ENCODE measurements at places on chromosomes 13 and 19.

- no peak for DNase-seq
Measured at GRCh38 chr13:39148513-39148961, 110.3 kb downstream of the NHLRC3 start.

GRCh38 chr13:98487522-98487921 lies 89.4 kb downstream of the STK24 start:
- no peak for DNase-seq

GRCh38 chr19:51422053-51422448 lies 4.6 kb upstream of the SIGLEC10 start:
- peak; percentile 75 for DNase-seq

DNA sequence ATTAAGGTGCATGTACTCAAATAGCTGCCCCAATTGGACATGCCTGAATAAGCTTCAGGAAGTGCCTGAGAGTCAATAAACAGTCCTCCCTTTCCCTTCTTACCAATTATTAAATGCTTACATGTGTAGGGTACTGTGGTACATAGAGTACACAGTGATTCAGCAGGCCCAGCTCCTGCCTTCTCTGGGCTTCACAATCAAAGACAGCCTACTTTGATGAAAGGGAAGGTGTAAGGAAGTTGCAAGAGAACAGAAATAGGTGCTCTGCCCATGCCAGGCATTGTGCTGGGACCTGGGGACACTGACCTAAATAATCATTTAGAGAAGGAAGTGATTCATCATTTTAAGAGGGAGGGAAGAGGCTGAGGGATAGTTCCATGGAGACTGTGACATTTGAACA lies 17.2 kb downstream of the FRY start:
- DNase-seq = no peak

DNA sequence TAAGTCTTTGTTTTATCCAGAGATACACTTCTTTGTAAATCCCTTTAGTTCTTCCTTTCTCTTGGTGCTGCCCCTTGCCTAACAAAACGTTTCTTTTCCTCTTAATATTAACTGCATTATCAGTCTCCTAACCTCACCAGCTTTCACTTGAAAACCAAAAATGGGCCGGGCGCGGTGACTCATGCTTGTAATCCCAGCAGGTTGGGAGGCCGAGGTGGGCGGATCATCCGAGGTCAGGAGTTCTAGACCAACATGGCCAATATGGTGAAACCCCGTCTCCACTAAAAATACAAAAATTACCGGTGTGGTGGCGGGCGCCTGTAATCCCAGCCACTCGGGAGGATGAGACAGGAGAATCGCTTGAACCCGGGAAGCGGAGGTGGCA lies 329.8 kb upstream of the MIR17HG start:
- DNase-seq = no peak

DNA sequence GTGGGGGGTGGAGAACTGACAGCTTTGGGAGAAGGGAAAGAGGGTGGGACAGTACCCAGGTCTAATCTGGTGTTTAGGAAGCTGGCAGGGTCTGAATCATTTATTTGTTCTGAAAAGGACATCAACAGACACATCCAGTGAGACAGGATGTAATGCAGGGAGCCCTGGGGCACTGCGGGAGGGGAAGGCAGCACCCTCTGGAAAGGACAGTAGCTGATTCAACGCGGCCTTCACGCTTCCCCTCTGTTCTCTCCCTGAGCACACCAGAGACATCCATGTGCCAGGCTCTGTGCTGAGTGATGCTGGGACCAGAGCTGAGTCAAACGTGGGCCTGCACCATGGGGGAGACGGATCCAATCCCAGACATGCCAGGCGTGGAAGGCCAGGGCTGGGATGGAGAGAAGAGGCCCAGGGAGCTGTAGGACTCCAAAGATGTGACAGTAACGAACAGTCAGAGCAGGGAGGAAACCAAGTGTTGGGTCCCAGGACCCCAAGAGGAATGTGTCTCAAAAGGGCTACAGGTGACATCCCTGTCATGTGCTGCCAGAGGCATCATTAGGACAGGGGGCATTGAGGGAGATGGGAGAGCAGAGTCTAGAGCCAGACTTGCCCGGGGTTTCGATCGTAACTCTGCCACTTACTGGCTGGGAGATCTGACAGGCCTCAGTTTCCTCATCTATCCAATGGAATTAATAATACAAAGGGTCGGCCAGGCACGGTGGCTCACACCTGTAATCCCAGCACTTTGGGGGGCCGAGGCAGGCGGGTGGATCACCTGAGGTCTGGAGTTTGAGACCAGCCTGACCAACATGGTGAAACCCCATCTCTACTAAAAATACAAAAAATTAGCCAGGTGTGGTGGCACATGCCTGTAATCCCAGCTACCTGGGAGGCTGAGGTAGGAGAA lies 1.7 kb downstream of the ETFB start:
- no peak for DNase-seq

- no peak for DNase-seq
Measured at GRCh38 chr13:73633817-73634460, 500.3 kb downstream of the KLF12 start.

GRCh38 chr13:24671386-24672113 lies 8.7 kb upstream of the ATP12A start:
- no peak for DNase-seq

- DNase-seq = no peak
Measured at GRCh38 chr13:114269281-114269770, 12.1 kb upstream of the UPF3A start.

DNA sequence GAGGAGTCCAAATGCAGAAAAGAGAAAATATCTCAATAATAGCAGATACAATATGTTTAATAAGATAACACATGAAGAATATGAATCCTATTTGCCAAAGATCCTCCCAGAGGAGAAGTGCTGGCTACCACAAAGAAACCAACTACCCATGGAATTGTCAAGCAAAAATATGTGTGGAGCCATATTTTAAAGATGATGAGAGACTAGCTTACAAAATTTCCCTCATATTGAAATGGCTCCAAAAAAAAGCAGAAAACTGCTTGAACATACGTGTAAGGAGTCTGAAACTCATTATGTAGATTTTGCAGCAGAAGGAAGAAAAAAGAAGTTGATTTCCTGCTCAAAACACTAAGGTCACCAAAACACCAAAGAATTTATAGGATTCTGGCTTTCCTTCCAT lies 94.2 kb downstream of the USP12 start:
- no peak for DNase-seq

DNA sequence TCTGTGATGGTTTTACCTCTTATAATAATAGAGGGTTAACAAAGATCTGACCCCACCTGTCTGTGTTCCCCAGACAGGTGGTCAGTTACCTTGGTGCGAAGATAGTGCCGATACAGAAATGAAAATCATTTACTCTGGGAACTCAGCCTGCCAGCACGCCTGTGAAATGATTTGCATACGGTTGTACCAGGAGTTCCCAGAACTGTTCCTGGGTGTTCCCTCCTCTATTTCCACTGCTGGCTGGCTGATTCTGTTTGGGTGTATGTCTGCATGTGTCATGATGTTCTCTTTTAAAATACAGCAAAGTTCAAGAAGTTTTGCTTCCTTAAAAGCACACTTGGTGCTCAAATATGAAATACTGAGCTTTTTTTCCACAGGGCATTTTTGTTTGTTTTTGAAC lies 527.1 kb downstream of the FGF9 start:
- DNase-seq = no peak

GRCh38 chr13:57704031-57704430 lies 72.5 kb downstream of the PCDH17 start:
- no peak for DNase-seq

- DNase-seq = peak; percentile 79
Measured at GRCh38 chr19:48510421-48511268, 990 bp downstream of the LMTK3 start.

DNA sequence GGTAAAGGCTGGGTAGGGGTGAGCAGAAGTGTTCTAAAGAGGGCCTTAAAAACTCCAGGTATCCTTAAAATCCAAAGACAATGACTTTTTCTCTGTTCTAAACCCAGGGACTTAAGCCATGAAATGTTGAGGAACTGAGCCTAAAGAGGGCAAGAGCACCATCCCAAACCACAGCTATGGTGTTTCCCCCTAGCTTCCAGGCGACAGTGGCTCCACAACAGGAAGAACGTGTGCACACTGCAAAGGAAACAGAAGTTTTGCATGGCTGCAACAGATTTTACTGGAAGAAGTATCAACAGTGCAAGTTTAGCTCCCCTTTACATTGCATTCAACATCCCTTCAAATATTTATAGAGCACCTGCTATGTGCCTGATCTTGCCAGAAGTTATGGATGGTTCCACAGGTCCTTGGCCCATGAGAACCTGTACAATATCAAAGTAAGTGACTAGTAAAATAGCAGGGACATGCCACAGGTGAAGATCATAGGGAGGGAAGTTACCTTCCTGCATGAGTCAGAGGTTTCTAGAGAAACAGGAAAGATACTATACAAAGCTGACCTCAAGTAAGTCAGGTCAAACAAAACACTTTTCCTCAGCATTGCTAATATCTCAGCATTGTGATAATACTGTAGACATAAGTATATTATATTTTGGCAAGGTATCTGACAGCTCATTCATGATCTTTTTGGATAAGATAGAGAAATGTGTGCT lies 8.4 kb upstream of the KCTD12 start:
- no peak for DNase-seq

- no peak for DNase-seq
Measured at GRCh38 chr19:2734589-2735288, 5.1 kb downstream of the SLC39A3 start.

GRCh38 chr13:65633806-65634205 lies 1596.3 kb downstream of the PCDH9 start:
- no peak for DNase-seq

- no peak for DNase-seq
Measured at GRCh38 chr19:12695997-12696365, 450 bp downstream of the FBXW9 start.

GRCh38 chr13:73158851-73159250 lies 100.0 kb downstream of the KLF5 start:
- DNase-seq = no peak

DNA sequence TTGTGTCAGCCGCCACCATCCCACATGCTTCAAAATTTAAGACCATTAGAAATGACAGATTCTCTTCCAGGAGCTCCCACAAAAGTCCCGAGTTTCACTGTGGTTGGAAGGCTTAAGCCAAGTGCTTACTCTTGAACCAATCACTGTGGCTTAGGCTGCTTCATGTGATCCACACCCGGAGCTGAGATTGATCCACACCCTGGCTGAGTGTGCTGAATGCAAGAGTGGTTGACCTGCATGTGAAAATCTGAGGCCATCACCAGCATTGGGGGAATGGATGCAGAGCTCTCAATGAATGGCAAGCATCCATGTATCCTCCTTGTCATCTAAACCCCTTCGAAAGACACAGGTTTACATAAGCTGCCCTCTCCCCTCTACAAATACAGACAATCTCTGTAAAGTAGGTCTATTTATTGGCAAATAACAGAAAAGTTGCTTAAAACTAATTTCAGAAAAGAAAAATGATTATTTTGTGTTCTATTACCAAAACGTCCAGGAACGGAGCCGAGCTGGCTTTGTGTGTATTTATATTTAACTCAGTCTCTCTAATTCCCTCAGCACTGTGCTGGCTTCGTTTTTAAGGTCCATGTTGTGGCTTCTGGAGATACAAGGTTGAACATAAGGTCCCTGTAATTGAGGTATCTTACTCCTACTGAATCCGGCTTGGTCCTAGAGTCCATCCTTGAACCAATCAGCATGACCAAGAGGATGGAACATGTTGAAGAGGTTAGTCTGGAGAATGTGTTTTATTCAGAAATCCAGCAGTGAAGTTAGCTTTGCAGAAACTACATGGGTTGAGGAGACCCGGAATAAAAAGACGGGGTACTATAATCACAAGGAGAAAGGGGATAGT lies 332.4 kb downstream of the LIG4 start:
- no peak for DNase-seq

DNA sequence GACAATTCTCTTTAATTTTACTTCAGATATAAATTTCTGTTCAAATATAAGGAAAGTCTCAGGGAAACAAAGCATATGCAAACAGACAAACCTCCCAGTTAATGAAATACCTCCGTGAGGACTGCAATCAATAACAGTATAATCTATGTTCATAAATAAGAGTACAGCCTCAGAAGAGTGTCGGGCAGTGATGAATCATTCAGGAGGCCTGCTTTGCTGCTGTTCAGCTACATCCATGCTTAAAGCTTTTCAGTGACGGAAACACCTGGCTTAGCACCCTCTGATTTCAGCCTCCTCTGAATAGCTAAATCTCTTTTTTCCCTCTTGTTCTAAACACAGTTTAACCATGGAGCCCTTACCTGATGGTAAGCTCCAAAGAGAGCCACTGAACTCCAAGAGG lies 69.0 kb downstream of the PCDH9 start:
- DNase-seq = no peak

GRCh38 chr13:84684048-84684662 lies 801.9 kb upstream of the SLITRK1 start:
- no peak for DNase-seq

DNA sequence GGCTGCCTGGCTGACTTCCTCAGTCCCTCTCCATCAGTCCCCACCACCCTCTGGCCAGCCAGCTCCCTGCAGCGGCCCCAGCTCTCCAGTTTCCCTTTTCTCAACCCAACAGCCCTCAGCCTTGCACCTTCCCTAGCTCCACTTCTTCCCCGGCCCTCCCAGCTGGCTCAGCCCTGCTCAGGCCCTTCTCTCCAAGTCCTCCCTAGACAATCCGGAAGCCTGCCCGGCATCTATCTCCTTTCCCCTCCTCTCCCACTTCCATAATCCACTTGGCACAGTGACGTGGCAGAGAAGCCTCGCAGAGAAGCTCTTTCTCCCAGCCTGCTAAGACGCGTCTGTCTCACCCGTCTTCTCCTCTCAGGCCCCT lies 1.1 kb downstream of the UBXN6 start:
- DNase-seq = no peak

- no peak for DNase-seq
Measured at GRCh38 chr13:20077086-20077485, 83.8 kb downstream of the GJA3 start.

DNA sequence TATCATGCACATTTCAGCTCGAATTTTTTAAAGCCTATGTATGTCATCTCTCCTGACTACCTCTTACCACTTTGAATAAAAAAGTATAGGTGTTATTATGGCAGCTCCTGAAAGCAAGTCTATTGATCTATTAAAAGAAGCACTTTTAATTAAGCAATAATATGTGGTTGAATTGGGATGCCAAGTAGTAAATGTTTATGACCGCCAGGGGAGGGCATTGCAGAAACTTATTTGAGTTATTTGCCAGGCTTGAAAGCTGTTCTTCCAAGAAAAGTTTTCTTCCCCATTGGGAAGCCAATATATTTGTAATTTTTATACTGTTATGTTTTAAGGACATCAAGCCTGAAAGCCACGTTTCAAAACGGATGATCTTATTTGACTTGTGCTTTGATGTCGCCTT lies 88.1 kb upstream of the SOX21 start:
- DNase-seq = no peak

DNA sequence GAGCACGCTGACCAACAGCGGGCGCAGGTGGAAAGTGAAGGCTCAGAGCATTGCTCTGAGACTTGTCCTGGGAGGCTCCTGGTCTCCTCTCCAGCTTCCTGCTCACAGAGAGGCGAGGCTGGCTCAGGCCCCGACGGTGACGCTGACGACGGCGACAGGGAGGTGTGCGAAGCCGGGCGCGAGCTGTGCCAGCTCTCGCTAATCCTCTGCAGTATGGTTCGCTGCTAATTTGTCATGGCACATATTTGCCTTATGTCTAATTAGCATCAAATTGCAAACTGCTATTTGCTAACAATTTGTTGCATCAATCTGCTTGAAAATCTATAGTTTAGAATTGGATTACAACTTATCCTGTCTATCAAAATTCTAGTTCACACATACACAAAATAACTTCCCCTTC lies 469.8 kb upstream of the ZNF507 start:
- no peak for DNase-seq

All from effector CD4-positive, alpha-beta T cell (primary cell).